Stimulated activated CD4-positive, alpha-beta T cell treated with anti-CD3 and anti-CD28 coated beads, Interleukin-1b, Interleukin-23, amount 100 ng/mL, for 24 hours (primary cell): ENCODE measurements at places on chromosomes 13 and 19.
A peak's percentile ranks its signal among the peaks of the same experiment; 100 is the strongest.

GRCh38 chr19:13839130-13839937 is 37.6 kb upstream of the NANOS3 start:
- peak; percentile 92 for DNase-seq

DNA sequence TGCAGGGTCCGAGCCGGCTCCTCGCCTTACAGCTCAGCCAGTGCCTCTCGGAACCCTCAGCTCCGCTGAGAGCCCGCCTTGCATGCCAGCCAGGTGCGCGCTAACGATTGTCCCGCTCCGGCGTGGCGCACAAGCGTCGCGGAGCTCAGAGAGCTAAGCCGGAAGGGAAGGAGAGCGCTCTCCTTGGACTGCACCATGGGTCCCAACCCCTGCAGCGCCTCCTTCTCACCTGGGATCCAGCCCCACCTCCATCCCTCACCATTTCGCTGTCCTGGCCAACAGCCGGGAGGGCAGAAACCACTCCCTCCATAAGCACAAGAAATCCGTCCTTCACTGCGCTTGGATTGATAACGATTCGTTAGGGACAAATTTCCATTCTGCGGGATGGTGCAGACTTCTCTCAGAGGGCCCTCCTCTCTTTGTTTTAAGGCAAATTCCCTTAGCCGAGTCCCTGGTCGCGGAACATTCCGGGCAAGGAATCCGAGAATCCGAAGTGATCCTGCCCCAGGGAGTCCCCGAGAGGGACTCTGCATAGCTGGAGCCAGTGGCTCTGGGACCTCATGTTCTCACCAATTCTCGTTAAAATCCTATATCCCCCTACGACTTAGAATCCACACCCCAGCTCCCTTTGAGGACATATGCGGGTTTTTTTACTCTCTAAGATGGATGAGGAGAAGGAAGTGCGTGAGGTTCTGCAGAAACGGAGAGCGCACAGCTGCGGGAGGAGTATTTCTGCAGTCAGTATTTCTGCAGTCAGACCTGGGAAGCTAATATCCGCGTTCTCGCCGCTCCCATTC is 2.8 kb downstream of the GSX1 start:
- DNase-seq = no peak

DNA sequence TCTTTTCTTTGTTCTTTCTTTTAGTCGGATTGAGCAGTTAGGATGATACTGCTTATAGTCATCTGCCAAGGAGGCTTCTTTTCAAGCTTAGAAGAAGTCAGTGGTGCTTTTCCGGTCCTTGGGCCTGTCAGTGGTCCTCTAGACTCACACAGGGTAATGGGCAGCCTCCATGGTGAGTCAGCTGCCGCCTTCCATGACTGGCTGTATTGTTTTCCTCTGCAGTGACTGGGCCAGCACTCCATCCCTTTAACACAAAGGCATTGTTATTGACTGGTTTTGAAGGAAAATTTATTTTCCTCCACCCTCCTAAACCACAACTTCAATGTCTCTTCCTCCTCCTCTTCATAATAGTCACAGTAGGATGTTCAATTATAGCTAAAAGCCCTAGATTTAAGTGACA is 47.1 kb upstream of the CNMD start:
- no peak for DNase-seq

DNA sequence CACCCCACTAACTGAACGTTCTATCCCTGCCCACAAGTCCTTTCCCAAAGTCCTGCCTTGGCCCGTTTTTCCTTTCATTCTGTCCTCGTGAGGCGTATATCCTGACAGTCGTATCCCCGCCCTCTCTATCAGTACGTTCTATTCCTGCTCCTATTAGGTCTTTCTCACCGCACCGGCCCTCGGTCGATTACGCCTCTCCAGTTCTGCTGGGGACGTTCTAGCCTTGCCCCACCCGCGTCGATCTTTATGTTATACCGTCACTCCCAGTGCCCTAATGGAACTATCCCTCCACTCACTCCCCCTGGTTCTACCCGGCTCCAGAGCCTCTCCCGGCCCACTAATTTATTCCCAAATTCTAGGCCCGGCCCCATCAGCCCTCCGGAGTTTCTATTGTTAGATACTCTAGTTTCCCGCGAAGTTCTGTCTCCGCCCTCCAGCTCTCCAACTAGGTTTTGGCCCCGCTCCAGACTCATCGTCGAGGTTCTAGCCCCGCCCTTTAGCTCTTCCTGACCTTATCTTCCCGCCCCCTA is 2.0 kb downstream of the PLAUR start:
- DNase-seq = no peak

GRCh38 chr19:40174092-40174491 is 17.1 kb upstream of the MAP3K10 start:
- no peak for DNase-seq

- peak; percentile 41 for DNase-seq
Measured at GRCh38 chr19:3243819-3244700, 19.6 kb downstream of the CELF5 start.

DNA sequence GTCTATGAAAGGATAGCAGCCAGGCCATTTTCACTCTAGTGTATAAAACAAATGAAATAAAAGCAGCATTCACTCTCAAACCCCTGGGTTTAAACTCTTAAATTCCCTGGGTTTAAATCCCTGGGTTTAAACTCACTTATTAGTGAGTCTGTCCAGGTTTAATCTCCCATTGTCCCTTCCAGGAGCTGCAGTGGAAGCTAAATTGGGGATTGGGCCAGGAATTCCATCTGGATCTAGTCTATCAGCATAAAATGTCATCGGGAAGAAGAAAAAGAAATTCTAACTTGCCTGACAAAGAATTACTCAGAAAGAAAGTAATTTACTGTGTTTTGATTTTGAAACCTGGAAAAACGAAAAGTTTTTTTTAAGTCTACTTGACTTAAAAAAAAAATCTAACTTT is 54.8 kb downstream of the FRY start:
- no peak for DNase-seq

- DNase-seq = no peak
Measured at GRCh38 chr19:3183721-3184641, 1.7 kb upstream of the NCLN start.

DNA sequence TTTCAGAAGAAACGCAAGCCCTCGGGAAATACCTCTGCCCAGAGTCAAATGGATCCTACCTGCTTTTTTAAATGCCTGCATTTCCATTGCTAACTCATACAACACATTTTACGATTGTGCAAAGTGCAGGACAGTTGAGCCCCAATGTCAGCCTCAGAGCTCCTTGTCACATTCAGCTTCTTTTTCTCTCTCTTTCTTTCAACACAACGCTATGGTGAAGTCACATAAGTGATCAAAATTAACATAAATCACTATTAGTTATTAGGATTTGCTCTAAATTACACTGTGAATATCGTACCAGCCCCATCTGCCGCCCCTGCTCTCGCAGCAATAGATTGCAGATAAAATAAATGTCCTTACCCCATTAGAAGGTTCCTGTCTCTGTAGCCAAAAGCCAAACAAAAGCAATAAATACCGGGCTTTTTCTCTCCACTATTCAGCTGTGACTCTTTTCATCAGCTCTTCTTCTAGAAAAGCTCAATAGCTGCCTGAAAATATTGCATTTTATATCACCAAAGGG is 8.8 kb downstream of the POU4F1 start:
- no peak for DNase-seq

GRCh38 chr19:48862827-48863226 is 5.6 kb downstream of the PLEKHA4 start:
- DNase-seq = no peak

DNA sequence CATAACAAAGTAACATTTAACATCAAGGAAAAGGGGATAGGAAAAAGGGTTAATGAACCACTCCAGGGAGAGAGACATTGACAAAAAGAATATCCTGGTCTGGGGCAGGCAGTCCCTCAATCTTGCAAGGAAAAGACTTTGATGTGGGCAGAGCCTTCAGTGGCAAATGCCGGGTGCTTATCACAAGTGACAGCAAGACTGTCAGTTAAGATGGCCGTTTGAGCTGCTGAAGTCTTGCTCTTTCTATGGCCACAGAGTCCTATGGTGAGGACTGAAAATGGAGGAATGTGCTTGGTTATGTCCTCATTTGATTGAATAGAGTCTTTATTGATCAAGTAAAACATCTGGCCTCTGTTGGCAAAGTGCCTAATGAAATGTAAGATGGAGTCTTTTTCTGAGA is 112.1 kb downstream of the B3GLCT start:
- DNase-seq = no peak

- no peak for DNase-seq
Measured at GRCh38 chr13:110408286-110408685, 101.2 kb downstream of the COL4A2 start.

DNA sequence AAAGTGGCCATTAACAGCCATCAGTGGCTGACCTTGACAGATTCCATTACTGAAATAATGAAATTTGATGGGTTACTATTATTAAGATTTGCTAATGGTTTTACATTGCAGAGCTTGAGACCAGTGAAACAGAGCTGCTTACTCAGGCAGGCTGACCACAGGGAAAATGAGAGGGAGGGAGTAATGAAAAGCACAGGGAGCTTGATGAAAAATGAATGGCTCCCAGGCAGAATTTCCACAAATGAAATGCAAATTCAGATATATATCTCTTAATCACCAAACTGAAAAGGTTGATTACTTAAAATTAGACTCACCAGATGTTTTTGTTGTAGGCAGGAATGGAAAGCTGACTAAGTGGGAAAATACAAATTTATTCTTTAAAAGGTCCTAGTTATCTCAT is 36.1 kb downstream of the HTR2A start:
- DNase-seq = no peak

GRCh38 chr13:92572190-92572589 is 654.4 kb upstream of the GPC6 start:
- no peak for DNase-seq

DNA sequence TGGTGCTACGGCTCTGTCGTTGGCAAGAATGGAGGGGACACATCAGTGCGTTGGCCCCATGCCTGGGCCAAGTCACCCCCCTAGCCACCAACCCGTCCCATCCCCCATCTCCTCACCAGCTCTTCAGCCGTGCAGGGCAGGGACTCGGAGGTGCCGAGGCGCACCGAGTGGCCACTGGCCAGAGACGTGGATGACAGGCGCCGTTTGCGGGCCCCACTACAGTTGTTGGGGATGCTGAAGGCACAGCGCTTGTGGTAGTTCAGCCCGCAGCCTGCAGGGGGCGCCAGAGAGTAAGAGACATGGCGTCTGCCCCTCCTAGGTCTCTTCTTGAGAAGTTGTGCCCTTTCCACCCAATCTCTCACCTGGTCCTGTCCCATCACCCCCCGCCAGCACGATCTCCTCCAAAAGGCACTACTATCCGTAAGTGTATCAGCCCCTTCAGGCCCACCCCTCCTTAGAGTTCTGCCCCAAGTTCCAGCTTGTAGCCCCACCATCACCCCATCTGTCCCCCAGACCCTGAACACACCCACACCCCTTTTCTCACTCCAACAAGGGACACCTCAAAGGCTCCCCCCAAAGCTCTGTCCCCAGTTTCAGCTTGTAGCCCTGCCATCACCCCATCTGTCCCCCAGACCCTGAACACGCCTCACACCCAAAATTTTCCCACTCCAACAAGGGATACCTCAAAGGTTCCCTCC is 12.4 kb downstream of the PRKD2 start:
- DNase-seq = peak; percentile 80

DNA sequence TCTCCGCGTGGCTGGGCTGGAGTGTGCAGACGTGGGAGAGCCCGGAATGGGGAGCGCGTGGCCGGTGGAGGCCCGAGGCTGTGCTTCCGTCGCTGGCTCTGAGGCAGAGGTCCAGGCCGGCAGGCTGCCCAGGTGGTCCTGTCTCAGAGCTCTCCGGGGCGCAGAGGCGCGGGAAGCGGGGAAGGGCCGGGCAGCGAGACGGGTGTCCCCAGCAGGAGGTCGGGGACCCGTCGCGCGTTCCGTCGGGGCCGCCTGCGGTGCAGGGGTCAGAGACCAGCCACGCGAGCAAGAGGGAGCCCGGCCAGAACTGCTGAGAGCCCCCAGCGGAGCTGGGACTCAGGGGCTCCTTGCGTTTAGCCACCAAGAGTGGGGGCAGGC is 1.3 kb upstream of the C1QTNF9 start:
- DNase-seq = no peak

GRCh38 chr19:3964256-3965194 is 6.4 kb downstream of the DAPK3 start:
- no peak for DNase-seq

DNA sequence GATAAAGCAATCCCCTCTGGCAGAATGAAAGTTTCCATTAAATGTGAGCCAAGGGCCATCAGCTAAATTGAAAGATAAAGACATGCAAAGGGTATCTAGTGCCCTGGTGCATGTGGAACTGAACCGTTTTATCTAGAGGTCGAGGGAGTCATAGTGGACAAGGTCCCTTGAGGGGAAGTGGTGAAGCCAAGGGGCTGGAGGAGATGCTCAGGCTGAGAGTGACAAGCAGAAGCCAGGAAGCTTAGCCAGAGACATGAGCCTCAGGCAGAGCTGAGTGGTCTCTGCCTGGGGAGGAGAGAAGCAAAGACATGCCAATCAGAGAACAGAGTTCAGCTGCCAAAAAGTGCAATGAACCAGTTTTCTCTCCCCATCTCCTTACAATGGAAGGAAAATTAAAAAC is 68.1 kb upstream of the SLC10A2 start:
- no peak for DNase-seq

- DNase-seq = no peak
Measured at GRCh38 chr19:6241056-6241455, 38.7 kb downstream of the MLLT1 start.

GRCh38 chr19:15507068-15508034 is 974 bp upstream of the CYP4F22 start:
- DNase-seq = no peak

- no peak for DNase-seq
Measured at GRCh38 chr13:25733696-25734435, 317.9 kb downstream of the SHISA2 start.

DNA sequence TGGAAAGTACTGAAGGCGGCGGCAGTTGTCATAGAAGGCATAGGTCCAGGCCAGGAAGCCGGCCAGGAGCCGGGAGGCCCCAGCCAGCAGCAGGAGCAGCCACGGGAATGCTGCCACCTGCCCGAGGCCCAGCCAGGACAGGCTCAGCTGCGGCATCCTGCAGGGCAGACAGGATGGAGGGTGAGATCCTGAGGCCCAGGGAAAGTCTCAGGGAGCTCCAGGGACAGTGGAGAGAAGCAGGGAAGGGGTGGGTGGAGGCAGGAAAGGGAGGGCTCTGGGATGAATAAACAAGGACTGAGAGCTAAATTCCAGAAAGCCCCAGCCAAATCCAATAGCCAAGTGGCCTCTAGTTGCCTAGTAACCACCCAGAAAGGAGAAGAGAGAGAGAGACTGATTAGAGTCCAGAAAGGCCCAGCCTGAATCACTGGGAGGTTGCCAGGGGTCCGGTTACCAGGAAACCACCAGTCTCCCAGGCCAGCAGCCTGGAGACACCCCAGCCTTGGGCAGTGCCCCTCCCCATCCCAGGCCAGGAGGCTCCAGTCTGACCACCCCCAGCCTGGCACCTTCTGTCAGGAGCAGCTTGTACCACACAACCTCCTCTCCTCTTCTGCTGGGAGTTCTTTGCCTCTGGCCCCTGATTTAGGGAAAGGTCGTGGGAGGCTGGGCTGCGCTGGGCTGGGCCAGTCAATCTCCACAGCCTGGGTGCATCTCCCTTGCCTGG is 7.5 kb upstream of the OR10H5 start:
- no peak for DNase-seq
